ENCODE measurements at places on chromosomes 5 and 9. TPM values are rescaled to one million over a fixed set of nuclear protein-coding genes. Genes with fewer than 3 reads are reported as not detected.
A peak's percentile ranks its signal among the peaks of the same experiment; 100 is the strongest.

GRCh38 chr9:13268469-13268868 lies 11.0 kb downstream of the MPDZ start:
- DNase-seq, result no peak

DNA sequence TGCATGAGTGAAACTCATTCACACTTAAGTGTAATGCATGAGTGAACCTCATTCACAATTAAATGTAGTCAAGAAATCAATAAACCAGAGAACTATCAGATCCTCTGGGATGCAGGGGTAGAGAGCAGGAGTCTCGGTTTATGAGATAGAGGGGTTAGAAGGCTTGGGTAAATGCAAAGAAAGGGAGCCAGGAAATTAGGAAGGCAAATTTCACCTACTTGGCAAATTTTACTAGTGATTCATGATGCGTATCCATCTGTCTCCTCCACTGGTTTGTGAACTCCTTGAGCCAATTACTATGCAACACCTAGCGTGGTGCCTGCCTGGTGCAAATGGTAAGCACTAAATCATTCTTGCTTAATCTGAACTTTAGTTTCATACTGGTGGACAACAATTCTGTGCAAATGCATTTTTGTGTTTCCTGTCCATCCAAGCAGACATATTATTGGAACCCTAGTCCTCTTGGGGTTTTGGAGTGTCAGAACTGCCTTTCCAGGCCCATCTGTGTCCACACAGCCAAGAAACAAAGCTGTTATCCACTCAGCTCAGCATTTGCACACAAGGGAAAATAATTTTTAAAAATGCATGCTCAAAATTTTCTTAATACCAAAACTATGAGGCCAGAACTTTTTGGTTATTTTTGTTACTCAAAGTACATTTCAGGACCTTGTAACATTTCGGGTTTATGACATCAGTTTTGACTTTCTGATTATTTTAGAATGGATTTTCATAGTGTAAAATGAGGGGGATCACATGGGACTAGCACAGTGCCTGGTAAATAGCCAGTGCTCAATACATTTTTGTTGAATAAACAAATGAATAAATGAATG lies 5.2 kb downstream of the HAPLN1 start:
- DNase-seq, result no peak

GRCh38 chr9:34664281-34665066 lies 2.0 kb upstream of the CCL27 start:
- DNase-seq, result peak; percentile 87

GRCh38 chr5:125719681-125720347 lies 703.4 kb upstream of the GRAMD2B start:
- no peak for DNase-seq

GRCh38 chr5:151627650-151628049 lies 36.5 kb upstream of the FAT2 start:
- DNase-seq, result no peak

DNA sequence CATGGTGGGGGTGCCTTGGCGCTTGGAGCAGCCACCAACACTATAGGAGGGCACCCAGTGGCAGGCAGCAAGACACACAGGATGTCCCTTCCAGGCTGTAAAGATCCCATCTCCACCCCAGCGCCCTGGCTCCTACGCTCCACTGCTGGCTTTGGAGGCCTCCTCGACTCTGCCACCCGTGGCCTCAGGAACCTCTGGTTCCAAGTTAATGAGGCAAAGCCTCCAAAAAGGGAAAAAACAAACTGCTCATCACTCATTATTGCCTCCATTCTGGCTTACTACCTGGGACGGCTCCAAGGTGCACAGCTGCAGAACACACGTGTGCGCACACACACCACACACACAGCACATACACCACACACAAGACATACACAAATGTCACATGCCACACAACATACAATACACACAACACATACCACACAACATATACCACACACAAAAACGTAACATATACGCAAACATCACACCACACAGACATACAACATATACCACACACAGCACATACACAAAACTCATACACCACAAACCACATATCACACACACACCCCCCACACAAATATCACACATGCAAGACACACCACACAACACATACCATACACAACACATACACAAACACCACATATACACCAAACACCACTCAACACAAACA lies 45.3 kb downstream of the ROR2 start:
- no peak for DNase-seq

DNA sequence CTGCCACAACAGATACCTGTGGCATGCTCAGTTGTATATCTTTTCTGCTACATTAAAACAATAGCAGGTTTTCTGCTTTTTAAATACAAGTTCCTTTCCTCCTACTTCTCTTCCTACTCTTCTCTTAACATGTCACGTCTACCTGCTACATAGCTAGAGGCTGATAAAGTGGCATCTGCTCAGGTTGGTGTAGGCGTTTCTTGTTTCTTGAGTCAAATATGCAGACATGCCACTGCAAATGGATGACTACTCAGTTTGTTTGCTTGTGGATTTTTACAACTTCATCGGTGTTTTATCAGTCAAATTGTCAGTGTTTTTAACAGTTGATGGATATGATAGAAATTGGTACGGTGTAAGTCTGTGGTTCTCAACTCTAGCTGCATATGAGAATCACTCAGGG lies 525.7 kb downstream of the TLE4 start:
- no peak for DNase-seq

DNA sequence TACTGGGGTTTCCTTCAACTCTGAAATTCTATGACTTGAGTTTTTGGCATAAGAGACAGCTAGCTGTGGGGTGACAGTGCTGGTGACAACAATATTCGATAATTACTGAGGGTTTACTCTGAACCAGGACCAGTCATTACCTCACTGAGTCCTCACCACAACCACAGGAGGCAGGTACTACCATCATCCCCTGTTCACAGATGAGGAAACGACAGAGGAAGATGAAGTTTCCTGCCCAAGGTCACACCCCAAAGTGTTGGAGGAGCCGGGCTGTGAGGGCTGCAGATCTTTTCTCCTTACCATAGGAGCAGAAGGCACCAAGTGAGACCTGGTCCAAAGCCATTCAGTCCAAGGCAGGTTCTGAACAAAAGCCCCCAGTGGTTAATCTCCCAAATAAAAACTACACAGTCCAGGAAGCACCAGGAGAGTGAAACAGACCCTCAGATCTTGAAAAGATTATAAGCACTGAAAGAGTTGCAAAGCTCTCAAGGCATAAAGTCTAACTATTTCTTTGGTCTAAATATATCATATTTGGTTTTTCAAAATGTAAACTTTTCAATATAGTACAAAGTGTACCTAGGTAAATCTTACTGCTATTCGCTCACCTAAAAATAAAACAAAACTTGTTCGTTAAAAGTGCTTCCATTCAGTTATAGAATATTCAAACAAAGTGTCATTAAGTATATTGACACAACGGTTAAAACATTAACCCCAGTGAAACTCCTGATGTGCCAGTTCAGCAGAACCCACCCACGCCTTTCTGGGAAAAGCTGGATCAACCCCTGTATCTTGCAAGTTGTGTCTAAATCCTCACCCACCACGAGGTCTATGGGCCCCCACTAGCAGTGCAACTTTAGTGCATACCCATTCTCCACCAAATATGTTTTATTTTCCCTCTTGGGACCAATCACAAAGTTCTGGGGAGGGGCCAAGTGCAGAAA lies 82.6 kb upstream of the EQTN start:
- DNase-seq, result no peak

GRCh38 chr5:56558131-56558745 lies 257.1 kb upstream of the MAP3K1 start:
- DNase-seq, result no peak

DNA sequence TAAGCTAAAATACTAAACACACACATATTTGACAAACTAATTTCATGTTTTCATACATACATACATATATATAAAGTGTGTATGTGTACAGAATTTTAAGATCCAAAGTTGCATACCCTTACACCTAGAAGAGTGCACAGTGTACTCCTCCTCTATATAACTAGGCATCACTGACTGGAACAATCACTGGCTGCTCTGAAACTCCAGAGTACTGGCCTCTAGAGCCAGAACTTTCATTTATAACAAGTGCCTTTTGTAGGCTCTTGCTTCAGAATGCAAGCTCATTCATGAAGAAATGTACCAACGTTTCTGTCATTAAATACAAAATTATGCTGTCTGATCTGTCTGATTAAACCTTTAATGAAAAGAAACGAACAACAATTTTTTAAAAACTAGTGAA lies 4.0 kb downstream of the LEAP2 start:
- no peak for DNase-seq

- no peak for DNase-seq
Observed at GRCh38 chr9:676780-677438, 164.6 kb upstream of the DMRT1 start.

DNA sequence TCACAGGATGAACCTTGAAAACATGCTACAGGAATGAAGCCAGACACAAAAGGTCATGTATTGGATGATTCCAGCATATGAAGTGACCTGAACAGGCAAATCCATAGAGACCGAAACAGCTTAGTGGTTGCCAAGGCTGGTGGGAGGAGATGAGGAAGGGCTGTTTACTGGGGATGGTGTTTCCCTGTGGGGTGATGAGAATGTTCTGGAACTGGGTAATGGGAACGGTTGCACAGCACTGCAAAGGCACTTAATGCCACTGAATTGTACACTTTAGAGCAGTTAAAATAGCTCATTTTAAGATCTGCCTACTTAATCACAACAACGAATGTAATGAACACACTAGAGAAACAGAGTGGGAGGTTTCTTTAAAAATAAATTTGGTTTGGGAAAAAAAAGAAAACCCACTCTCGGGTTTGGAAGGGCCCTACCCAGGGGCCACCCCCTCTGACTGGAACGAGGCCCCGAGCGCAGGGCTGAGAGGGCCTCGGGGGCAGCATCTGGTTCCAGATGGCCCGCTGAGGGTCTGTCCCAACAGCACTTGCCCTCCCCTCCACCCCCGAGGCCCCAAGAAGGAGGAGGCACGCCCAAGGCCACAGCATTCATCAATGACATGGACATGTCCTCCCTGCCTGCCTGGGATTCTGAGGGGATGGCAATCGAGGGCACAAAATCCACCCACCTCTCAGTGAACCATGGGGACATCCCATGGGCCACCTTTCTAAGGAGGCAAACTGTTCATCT lies 31.7 kb downstream of the SARDH start:
- no peak for DNase-seq

- no peak for DNase-seq
Observed at GRCh38 chr5:33073881-33074327, 362.8 kb downstream of the NPR3 start.

DNA sequence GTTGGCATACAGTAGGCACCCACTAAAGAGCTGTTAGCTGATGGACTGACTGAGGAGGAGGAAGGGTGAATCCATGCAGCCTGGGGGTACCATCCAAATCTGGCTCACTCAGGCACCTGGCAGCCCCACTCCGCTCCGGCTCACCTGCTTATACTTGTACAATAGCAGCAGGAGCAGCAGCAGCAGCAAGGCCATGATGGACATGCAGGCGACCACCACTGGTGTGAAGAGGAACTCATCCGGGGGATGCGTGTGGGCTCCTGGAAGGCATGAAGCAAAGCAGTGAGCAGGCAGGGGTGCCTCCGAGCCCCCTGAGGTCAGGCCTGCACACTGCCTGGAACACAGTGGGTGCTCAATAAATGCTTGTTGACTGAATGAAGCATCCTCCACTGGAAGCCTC lies 18.3 kb downstream of the CSF1R start:
- DNase-seq, result no peak

DNA sequence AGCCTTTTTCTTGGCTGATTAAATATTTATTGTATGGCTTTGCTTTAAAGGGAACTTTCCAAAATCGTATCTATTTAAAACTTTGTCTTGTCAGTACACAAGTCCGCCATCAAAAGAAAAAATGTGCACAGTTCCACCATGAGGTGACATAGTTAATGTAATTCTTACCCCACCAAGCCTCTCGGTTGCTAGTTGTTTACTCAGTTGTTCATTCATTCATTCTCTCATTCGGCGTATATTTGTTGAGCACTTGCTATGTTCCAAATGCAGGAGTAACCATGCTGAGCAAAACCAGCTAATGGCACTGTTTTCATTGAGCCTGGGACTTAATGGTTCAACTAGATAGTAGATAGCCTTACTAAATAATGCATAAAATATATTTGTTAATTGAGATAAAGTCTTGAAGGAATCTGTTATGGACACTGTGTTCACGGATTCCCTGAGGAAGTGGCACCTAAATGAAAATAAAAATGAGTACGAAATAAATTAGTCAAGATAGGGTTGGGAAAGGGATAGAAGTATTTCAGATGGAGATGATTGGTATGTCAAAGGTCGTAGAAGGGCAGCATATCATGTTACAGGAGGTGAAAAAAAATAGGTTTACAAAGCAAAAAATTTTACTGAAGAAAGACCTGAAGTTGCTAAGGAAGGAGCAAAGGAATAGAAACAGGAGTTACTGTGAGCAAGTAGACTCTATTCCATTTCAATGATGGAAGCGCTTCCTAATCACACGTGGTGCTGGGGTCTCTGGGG lies 1.5 kb downstream of the DCAF10 start:
- DNase-seq, result no peak

- DNase-seq, result no peak
Observed at GRCh38 chr5:120466341-120467006, 2.4 kb downstream of the PRR16 start.

- no peak for DNase-seq
Observed at GRCh38 chr9:111272581-111272980, 57.4 kb downstream of the OR2K2 start.

- DNase-seq, result no peak
Observed at GRCh38 chr5:72552041-72552557, 44.9 kb upstream of the ZNF366 start.

DNA sequence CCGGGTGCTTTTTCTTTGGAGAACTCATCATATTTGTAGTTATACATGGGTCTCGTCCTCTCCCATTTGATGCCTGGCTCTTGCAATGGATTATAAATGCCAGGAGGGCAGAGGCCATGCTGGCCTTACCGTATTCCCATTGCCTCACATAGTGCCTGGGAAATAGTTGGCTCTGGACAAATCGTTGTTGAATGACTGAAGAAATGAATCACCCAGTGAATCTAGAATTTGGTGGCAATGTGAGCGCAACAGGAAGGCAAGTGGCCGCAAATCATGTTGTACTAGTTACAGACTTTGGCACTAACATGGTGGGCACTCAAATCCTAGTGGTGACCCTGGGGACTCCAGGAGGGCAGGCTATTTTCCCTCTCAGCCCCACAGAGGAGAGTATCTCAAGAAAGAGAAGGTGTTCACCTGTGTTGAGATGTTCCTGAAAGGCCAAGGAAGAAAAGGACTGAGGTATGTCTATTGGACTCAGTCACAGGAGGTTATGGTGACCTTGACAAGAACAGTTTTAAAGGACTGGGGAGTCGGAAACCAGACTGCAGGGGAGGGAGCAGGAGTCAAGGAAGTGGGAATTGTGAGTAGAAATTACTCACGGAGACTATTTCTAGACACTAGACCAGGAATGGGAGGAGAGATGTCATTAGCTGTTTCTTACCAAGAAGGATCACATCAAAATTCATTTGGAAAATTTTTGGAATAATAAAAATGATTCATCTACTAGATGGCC lies 61.7 kb upstream of the COL15A1 start:
- no peak for DNase-seq

- peak; percentile 77 for DNase-seq
Observed at GRCh38 chr9:70113403-70114022, 69.9 kb downstream of the MAMDC2 start.

Gene TLE1
- total RNA-seq, result 17.1 TPM

Gene NSMF
- 16.2 TPM for total RNA-seq

Gene RASEF
- total RNA-seq, result not detected

Gene MELK
- 0.59 TPM for total RNA-seq

Gene SLC6A19
- total RNA-seq, result not detected

Gene SURF2
- 18.1 TPM for total RNA-seq

Gene TMEM161B
- 11.7 TPM for total RNA-seq

Gene PCDHA1
- total RNA-seq, result not detected

Gene PARP8
- 6.6 TPM for total RNA-seq

Gene GNG10
- total RNA-seq, result 45.1 TPM

Gene SH3TC2
- 4.7 TPM for total RNA-seq

Gene NUDT12
- 11.5 TPM for total RNA-seq

Gene GABRA6
- not detected for total RNA-seq

Gene PCDHGB2
- 5.2 TPM for total RNA-seq

Gene CA9
- 5.5 TPM for total RNA-seq

Measured in right atrium auricular region (tissue), 2 donors.